ENCODE measurements at places on chromosomes 13 and 19. TPM values are rescaled to one million over a fixed set of nuclear protein-coding genes. Genes with fewer than 3 reads are reported as not detected.

TEAD2 gene
- 89.4 TPM for total RNA-seq

GRCh38 chr13:69866555-69866954, 241.1 kb upstream of the ATXN8OS start:
- DNase-seq = no peak

SPTBN4 gene
- total RNA-seq = not detected

GRCh38 chr19:19559931-19560330, 21.9 kb downstream of the CILP2 start:
- DNase-seq = no peak

DNA sequence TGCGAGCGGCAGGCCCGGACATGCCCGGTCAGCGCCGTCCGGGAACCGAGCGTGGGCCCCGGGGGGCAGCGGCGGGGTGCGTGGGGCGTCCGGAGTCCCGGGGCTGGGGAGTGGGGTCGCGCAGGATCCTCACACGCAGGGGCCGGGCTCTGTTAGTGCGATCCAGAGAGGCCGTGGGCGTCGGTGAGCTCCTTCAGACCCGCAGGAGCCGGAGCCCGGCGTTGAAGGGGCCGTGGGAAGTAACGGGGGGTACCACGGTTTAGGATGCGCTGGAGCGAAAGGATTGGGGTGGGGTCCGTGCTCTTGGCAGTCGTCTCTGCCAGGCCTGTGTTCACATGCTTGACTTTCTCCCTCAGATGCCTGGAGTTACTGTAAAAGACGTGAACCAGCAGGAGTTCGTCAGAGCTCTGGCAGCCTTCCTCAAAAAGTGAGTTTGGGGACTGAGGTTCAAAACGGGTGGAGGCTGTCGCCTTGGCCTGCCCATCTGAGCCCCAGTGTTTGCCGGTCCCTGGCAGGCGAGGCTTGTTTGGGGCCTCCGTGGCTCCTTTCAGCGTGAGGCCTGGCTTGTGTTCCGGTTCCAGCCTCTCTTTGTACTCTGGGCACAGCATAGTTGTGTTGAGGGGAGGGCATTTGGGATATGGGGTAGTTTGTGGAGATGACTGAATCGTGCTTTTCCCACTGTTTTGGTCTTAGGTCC, 512 bp downstream of the RPS19 start:
- peak; percentile 40 for DNase-seq

GRCh38 chr13:97710797-97711196, 242.7 kb upstream of the IPO5 start:
- no peak for DNase-seq

DNA sequence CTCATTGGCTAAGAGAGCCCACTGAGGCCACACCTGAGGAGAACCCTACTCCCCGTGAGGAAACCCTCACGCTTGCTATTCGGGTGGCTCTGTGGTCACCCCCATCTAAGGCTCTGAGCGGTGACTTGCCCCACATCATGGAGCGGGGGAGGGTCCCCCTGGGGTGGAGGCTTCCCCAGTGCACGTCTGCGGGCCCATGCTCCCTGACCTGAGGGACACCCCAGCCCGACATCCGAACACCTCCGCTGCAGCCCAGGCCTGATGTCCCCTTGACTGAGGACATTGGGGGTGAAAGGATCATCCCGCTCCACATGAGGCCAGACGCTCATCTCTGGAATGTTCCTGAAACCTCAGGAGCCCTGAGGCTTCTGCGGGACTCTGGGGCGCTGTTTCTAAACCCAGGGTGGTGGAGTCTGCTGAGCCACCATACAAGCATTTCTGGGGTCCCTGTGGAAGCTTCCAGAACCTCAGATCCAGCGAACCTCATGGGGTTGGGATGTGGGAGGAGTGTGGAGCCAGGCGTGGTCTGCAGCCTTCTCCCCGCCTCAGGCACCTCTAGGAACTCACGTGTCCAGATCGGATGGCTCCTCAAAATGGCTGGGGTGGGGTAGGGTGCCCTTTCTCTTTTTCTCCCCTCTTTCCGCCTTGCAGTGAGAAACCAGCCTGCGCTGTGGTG, 19.9 kb downstream of the TMED1 start:
- no peak for DNase-seq

DNA sequence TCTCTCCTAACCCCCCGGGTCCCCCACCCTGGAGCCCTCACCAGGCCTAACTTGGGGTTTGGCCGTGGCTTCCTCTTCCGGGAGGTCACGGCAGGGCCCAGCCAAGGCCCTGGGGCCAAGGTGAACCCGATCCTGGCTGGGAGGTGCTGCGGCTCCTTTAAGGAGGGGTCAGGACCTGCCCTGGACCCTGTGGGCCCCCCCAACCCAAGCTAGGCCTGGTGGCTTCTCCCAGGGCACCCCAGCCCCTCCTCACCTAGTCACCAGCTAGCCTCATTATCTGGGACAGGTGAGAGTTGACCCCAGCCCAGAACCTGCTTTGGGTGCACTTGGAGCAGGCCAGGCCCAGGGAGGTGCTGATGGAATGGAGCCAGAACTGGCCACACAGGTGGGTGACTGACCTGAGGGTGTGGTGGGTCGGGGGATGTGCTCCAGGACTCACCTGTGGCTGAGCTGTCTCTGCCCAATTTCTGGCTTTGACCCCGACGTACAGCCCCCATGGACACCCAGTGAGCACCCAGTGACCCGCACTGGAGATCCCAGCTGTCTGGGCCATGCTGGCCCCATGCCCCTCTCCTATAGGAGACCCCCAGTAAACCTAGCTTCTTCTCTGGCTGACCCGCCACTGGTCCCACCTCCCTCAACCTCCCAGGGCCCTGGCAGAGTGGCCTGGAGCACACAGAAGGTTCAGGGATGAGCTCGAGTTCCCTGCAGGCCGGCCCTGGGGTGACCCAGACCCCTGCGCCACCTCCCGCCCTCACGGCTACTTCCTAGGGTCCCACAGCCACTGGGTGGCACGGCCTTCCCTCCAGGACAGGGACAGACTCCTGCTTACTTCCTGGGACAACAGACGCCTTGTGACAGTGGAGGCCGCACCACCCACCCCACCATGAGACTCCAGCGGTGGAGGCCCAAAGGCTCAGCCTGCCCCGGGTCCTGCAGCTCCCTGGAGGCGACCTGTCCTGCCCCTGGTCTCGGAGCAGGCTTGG, 6.7 kb upstream of the MKNK2 start:
- DNase-seq = no peak

CGB1 gene
- total RNA-seq = not detected

Data from endothelial cell of umbilical vein (primary cell).